ENCODE measurements at places on chromosomes 12 and 14.

- DNase-seq, result no peak
These were observed 209.2 kb downstream of the C12orf75 start for GRCh38 chr12:105539735-105540134.

DNA sequence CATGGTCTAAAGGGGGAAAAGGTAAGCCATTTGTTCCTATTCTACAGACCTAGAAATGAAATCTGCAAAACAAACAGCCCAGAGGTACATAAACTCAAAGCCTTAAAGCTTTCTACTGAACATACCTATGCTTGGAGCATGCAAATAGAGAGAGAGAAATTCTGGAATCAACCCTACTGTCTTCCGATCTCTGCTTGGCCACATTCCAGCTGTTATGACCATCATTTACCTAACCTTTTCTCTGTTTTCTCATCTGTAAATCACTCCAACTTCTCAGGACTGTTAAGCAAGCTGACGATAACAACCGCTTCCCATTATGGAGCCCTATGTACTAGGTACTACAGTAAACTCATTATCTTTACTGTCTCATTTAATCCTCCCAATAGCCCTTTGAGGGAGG, 126.3 kb downstream of the CCDC60 start:
- no peak for DNase-seq

GRCh38 chr14:70018230-70018629, 139.0 kb downstream of the SMOC1 start:
- no peak for DNase-seq

DNA sequence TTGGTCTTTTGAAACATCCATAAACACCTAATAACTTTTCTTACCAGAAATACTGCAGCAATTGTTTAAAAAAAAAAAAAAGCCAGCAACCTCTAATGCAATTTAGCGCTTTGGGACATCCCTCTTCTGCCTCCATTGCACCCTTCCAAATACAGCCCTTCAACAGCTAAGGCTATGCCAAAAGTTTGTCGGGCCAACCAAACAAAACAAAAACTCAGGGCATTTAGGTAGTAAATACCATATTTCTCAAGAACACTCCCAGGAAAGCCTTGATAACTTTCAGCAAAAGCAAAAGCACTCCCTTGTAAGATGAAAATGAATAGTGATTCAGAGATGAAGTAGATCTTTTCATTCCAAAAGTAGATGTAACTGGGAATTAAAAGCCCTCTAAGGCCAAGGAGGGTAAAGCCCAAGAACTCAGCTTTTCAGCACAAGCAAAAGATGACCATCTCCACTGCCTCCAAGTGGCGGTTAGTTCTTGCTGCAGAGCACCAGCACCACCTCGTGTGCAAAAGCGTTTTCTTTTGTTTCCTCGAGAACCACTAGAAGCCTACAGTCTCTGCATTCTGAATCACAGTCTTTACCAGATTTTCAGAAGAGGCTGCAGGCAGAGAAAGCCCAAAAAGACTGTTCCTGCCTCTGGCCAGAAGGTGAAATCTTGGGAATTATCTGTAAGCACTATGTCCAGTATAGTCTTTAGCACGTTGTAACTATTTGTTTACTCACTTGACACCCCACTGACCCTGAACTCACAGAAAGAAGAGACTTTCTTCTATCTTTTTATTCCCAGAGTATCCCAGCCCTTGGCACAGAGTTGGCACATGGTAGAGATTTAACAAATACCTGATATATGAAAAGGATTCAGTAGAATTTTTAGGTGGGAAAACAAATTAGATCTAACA, 53.1 kb downstream of the SIX6 start:
- no peak for DNase-seq

DNA sequence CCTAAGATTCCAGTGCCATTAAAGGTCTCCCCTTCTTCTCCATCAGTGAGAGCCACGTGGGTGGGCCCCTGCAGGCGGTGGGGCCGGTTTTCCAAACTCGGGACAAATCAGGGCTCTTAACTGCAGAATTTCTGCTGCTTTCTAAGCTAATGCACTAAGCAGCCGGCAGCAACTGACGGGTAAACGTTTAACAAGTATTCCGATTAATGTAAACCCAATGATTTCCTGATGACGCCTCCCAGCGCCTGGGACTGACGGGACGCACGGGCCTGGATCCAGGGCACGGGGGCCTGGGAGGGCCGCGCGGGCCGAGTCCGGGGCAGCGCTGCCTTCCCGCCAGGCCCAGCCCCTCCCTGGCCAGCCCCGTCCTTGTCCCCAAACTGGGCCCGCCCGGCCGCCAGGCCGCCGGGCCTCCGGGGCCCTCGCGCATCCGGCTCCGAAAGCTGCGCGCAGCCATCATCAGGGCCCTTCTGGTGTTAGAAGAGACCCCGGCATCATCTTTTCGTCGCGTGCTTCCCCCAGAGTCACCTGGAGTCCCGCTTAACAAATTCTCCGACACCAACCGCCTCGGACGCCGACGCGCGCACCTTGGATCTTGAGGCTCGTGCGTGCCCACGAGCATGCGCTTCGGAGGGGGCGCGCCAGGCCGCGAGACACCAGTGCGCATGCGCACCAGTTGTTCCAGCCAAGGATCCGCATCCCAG, at the start of gene MLH3:
TSS of gene MLH3 (minus strand) at position 616 of the 704 bp plus-strand sequence. CDS start 1,812 bp downstream, outside the sequence.
- DNase-seq, result no peak

- no peak for DNase-seq
These were observed 572.0 kb upstream of the ATP2B1 start for GRCh38 chr12:90280564-90281058.

GRCh38 chr12:116538682-116539305, 20.4 kb upstream of the MAP1LC3B2 start:
- DNase-seq, result no peak

- DNase-seq, result no peak
These were observed 2.4 kb upstream of the HOXC4 start for GRCh38 chr12:54051026-54051842.

DNA sequence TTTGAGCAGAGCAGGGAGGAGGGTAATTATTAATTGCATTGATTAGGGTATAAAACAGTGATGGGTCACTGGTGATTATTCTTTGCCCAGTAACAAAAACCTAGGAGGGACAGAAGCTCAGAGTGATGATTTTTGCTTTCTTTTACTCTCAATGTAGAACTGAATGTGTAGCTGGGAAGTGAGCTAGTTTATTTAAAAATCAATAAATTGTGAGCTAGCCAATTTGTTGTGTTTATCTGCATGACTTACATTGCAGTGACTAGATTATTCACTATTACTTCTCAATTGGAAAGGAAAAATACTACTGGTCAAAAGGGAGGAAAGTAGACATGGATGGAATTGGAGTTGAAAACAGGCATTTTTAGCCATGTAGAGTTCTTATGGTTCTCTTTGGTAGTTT, 107.1 kb downstream of the PLXNC1 start:
- no peak for DNase-seq

DNA sequence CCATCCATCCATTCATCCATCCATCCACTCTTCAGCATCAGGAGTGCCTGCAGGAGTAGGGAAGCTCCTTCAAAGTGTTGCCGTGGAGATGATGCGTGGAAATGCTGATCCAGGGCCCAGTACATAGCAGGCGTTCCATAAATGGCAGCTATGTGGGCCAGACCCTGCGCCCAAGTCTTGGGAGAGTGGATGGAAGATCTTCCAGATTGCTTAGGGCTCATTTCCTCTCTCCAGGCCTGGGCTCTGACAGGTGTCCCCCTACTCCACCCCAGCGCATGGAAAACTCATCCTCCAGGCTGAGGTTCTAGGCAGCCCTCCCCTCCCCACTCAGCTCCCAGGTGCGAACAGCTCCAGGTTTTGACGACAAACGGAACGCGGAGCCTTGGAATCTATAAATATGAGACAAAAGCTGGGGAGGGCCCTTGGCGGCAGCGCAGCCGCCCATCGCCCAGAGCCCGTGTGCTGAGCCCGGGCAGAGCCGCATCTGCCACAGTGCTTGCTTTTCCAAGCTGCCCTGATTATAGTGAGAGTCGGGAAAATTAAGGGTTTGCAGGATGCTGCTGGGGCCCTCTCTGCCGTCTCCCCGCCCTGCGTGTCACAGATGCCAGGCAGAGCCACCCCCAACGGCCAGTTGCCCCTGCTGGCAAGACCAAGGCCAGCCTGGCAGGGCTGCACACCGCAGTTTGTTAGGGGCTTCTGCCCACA, 1.6 kb downstream of the BEGAIN start:
- DNase-seq, result no peak

Measured in fibroblast of skin of left quadriceps (primary cell).